ENCODE measurements at places on chromosomes 7 and 10.

- DNase-seq = no peak
Measured at GRCh38 chr7:118158766-118159165, 25.2 kb upstream of the LSM8 start.

- peak; percentile 19 for DNase-seq
Measured at GRCh38 chr7:114298011-114298410, 116.6 kb upstream of the FOXP2 start.

- no peak for DNase-seq
Measured at GRCh38 chr7:1591396-1591795, 21.6 kb upstream of the PSMG3 start.

- peak; percentile 41 for DNase-seq
Measured at GRCh38 chr10:86757113-86757972, 924 bp downstream of the BMPR1A start.

GRCh38 chr7:97971990-97972943 is 17.7 kb downstream of the OCM2 start:
- DNase-seq = peak; percentile 85

DNA sequence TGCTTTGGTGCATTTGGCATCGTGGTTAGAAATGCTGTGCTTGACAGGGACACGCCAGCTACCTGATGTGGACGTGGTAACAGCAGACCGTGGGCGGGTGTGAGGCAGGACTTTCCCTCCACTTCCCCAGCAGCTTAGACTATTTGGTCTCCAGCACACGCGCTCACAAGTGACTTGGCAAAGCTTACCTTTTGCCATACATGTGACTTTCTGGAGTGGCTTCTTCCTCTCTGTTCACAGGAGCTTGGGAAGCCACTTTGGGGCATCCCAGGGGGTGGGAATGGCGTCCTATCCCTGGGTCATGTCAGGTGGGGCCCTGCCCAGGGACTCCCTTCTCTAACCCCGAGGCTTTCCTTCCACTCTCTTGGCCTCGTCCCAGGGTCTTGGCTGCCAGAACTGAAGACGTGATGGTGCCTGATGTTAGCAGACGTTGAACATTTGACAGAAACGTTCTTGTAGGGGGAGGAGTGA is 228.7 kb upstream of the KLF6 start:
- no peak for DNase-seq

- DNase-seq = no peak
Measured at GRCh38 chr10:112834751-112835181, 115.3 kb upstream of the TCF7L2 start.

DNA sequence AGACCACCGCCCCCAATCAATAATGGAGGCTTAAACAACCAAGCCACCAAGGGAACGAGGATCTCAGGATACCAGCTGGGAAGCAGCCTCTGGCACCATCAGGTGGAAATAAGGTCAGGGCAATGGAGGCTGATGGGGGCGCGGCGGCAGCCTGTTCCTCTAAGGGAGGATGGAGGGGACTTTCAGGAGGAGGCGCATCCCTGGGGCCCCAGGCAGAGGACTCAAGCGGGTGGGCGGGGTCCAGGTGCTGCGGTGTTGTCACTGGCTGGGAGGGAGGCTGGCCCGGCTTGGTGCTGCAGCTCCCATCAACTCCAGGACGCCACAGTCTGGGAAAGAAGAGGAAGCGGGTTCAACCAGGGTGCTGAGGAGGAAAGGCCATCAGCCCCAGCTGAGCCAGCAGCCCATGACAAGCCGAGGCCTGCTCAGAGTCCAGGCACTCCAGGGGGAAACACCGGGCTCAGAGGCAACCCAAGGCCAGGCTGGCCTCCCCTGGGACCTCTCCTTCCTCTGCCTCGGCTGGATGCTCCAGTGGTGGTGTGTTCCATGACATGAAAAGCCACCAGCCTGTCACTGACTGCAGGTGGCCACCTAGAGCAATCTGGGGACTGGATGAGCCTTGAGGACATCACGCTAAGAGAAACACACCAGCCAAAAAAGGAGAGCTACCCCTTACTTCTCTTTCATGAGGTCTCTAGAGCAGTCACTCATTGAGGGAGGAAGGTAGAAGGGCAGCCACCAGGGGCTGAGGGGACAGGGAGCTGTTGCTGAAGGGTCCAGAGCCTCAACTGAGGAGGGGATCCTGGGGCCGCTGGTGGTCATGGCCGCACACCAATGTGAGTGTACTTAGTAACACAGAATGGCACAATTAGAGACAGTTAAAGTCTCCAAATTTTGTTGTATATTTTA is 4.6 kb downstream of the GIGYF1 start:
- DNase-seq = no peak

GRCh38 chr7:127959770-127960169 is 71.5 kb downstream of the LRRC4 start:
- DNase-seq = no peak

DNA sequence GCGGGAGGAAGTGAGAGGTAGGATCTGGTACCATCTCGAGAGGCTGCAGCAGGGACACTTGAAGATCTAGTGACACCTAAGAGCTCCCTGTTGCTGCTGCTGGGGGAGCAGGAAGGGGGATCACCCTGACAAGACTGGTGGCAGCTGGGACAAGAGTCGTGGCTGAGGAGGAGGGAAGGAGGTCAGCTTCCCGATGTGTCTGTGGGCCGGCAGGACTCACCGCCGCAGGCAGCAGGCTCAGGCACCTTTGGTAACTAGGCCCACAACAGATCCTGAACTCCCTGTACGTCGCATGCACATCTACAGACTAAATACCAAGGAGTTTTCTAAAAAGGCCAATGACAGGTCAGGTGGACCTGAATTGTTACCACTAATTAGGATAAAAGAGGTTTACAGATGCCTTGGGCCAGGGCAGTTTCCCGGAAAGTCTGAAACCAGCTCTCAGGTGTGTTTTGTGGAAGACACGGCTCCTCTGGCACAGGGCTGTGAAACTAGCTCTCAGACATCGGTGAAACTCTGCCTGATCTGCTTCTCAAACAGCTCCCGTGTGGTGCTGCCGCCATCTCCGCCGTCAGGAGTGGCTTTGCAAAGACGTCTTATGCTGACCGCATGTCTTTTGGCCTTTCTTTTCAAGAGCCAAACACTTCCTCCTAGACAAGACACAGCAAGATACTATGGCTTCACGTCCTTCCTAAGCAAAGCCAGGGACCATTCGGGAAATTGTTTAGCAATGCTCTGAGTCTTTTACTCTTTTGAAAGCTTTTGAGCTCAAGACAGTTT is 609.7 kb downstream of the PTPRN2 start:
- no peak for DNase-seq

- DNase-seq = no peak
Measured at GRCh38 chr10:52297747-52298146, 16.3 kb upstream of the DKK1 start.

DNA sequence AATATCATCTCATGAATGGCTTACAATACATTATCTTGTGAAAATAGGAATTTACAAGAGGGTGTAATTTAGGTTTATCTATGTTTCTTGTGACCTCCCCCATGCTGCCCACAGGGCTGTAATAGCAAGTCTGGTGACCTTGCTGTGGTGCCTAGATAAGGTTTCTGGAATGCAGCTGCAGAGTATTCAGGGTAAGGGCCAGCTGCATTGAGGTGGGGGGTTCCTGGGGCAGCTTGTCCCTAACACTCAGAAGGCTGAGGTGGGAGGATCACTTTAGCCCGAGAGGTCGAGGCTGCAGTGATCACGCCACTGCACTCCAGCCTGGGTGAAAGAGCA is 5.3 kb upstream of the DHTKD1 start:
- DNase-seq = no peak

DNA sequence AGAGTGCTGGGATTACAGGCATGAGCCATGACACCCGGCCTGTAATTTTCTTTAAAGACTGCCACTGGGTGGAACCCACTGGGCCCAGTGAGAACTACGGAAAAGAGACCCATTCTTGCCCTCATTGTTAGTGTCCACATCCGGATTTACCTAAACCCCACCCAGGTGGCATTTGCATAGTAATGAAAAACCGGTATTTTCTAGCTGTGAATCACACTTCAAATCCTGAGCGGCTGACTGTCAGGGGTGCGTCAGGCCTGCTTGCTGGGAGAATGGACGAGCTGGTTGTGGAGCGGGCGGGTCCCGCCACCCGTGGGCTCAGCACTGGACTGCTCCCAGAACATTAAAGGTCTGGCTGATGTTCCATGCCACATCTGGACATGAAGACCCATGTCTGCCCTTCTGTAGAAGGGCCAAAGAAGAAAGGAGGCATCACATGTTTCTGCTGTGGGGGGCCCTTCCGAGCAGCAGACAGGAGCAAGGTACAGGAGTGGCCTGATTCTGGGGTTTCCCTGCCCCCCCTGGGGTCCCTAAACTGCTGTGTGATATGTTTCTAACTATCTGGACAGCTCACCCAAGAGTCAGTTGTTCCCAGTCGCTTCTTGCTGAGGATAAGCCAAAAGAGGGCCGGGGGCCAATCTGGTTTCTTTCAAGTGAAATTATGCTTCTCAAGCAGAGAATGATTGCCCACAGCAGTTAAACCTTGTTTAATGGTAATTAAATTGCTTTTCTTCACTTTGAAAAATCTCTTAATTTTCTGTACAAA is 46.4 kb downstream of the KIAA1217 start:
- DNase-seq = peak; percentile 92
